ENCODE measurements at places on chromosomes 16 and 17.

DNA sequence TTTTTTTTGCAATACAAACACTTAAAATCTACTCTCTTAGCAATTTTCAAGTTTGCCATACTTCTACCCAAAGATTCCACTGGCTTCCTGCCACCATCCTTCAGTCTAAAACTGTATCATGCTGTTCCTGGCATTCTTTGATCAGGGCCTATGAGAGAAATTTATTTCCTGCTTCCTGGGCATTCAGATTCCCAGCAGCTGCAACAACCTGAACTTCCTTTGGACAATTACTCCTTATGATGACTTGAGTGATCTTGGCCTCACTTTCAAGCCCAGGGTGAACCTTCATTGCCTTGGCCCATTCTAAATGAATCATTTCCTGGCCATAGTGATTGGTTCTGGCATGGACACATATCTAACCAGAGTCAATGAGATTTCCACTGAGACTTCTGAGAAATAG, 18.0 kb upstream of the MON1B start:
- no peak for DNase-seq

- no peak for DNase-seq
Measured at GRCh38 chr16:66750279-66751052, 943 bp downstream of the DYNC1LI2 start.

GRCh38 chr16:49921791-49922456, 66.0 kb upstream of the ZNF423 start:
- peak; percentile 24 for DNase-seq

DNA sequence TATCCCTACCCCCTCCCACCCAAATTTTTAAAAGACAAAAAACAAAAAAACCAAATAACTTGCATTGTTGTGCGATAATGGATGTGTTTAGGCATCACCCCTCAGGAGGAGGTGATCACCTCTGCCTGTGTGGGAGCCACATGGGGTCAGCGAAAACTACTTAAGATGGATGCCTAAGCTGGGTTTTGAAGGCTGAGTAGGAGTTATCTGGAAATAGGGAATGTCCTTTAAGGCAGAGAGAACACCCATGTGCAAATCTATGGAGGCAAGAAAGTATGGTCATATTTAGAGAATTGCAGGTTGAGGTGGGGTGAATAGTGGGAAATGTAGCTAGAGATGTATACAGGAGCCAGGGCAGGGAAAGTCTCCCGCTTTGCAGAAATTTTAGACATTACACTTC, 5.6 kb upstream of the TACO1 start:
- no peak for DNase-seq

GRCh38 chr17:17874478-17874877, 37.7 kb upstream of the SREBF1 start:
- no peak for DNase-seq

- DNase-seq = no peak
Measured at GRCh38 chr17:60640503-60640902, 37.1 kb upstream of the BCAS3 start.

DNA sequence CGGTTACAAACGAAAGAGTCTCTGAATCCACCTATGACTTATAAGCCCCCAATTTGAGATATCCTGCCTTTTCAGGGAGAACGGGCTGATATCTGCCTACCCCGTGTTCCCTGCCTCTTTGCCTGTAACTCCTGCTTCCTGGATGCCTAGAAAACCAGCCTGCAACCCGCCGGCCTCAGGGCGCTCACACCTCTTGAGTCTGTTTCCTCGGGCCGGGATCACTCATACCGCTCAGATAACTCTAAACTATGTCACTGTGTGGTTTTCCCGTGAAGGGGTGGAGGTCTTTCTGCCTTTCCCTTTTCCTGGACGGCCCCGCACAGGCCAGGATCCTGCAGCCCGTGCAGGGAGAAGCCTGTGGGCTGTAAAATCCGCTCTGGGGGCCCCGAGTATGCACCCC, 10.4 kb downstream of the RPUSD1 start:
- no peak for DNase-seq

GRCh38 chr17:78515480-78515879, 61.7 kb downstream of the DNAH17 start:
- no peak for DNase-seq

DNA sequence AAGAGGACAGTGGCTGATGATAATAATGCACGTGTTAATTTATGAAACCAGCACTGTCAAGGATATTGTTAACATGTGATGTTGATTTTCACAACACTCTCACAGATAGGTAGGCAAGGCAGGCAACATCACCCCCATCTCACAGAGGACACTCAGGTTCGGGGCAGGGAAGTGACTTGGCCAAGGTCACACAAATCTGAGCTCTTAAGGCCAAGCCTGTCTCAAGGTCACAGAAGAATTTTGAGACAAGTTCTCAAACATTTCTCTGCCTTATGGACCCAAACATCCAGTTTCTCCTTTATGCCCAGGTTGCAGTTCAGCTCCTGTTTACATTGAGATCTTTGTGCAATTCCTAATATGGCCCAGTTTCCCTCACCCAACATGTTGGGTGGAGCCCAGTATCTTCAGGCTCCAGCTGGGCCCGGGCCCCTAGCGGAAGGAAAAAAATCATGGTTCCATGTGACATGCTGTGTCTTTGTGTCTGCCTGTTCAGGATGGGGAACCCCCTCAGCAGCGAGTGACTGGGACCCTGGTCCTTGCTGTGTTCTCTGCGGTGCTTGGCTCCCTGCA, 1.3 kb downstream of the SLC2A4 start:
- peak; percentile 22 for DNase-seq

DNA sequence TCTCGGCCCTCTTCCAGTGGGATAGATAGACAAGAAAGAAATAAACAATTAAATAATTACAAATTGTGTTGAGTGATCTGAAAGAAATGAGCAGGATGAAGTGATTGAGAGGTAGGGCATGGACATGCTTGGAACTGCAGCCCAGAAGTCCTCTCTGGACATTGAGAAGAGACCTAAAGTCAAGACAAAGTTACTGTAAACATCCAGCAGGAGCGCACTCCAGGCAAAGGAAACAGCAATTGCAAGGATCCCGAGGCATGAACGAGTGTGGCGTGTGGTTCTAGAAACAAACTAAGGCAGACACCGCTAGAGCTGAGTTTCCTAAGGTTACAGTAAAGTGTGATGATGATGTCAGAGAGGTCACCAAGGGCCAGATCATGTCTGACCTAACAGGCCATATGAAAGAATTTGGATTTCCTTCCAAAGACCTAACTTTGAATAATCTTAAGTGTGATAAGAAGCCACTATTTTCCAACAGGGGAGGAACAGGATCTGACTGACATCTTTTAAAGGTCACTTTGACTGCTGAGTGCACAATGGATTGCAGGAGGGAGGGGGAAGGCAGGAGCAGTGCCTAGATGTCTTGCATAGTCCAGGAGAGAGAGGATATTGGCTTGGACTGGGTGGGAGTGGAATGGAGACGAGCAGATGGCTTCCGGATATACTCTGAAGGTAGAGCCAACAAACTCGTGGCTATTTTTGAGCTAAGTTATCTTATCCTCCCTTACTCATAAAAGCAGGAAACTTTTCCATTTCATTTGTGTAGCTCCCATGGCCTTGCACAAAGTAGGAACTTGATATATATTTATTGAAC, 19.0 kb downstream of the ABCC12 start:
- DNase-seq = no peak

DNA sequence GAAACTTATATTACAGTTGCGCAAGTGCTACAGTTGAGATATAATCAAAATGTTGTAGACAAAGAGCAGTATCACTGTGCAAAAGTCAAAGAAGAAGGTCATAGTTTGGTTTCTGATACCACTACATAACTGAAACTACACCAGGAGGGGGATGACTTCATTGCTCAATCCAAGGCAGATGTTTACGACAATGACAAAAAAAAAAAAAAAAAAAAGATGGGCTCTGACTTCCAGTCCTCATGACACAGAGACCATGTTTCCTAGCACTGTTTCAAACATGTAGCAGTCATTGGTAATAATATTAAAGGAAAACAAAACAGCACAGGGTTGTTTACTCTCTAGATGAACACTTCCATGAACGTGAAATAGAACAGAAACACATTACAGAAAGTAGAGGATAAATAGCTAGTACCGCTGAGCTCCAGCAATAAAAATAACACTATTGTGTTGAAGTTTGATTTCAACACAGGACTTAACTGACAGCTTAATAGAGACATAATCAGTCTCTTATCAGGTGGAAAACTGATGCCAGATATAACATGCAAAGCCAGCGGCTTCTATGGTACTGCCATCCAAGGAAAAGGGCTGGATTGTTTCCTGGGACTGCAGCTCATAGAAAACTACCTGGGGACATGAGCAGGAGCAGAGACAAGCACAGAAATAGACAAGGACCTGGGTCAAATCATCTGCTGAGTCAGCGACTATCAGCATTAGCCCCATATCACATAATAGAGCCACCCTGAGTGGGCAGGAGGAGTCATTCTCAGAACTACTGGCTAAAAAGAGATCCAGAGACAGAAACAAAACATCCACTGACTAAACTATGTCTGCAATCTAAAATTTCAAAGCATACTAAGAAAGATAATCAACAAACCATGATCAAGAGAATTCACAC, 463.6 kb upstream of the SOX9 start:
- DNase-seq = no peak

DNA sequence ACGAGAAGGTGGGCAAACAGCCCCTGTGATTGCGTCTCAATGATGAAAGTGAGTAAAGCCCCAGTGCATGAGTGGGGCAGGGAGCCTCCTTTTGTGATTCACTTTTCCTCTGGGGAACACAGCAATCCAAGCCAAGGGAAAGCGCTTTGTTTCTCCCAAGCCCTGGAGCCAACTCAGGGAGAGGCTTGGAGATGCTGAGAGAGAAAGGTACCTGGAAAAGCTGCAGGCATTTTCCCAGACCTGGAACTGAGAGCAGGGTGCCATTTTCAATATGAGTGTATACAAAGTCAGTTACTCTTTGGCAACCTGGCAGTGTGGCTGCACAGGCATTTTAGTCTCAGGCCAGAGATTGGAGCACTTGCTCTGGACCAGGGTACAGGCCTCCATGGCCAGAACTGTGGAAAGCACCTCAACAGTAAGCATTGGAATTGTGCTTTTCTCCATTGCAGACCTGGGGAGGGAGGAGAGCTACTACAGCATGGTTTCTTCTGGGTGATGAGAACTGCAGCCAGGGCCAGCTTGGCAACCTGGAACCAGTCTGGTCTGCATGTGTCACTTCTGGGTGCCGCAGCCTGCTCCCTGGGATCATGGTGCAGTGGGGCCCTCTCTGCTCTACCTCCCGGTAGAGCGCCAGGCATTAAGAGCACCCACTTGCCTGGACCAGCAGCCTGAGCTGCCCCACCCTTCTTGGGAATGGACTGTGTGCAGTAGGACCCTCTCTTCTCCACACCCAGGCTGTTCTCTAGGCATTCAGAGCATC, 89.0 kb upstream of the CDH5 start:
- no peak for DNase-seq

- peak; percentile 95 for DNase-seq
Measured at GRCh38 chr17:78387977-78388941, 9.8 kb downstream of the PGS1 start.

- no peak for DNase-seq
Measured at GRCh38 chr17:76947309-76947708, 79.1 kb downstream of the MGAT5B start.

GRCh38 chr16:53085931-53086421, 31.2 kb downstream of the CHD9 start:
- DNase-seq = no peak

DNA sequence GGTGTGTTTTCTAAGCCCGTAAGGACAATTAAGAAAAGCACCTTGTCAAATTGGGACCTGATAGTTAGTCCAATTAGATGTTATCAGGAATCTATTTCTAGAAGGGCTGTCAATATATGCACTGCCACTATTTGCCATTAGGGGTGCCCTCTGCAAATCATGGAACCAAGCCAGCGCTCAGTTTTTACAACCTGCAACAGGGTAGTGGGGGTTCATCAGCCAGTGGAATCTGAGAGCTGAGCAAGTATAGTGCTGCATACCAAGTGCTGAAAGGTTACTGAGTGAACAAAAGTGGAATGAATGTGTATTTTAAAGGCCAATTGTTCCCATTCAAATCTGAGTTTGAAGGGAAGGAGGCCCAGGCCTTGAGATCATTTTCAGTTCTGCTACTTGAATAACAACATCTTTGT, 10.4 kb downstream of the PRR11 start:
- peak; percentile 25 for DNase-seq

DNA sequence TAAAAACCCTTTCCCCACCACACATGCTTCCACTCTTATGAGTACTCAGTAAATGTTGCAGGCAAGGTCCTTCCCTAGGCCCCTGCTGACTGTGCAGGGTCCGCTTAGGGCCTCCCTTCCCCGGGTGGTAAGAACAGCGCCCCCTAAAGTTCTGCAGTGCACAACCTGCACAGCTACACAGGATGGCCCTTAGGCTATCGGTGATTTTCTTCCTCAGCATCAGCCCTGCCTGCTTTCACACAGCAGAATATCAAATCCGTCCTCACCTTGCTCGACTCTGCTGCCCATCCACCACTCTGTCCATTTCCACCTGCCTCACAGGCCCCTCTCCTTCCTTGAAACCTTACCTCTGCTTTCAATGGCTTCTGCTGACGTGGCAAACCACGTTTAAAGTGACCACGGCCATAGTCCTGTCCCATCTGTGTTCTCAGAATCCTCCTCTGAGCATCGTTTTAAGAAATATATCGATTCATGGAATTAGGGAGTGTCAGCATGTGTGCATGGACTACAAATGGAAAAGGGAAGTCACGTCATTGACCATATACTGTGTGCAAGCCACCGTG, 51.4 kb upstream of the TMEM132E start:
- no peak for DNase-seq

DNA sequence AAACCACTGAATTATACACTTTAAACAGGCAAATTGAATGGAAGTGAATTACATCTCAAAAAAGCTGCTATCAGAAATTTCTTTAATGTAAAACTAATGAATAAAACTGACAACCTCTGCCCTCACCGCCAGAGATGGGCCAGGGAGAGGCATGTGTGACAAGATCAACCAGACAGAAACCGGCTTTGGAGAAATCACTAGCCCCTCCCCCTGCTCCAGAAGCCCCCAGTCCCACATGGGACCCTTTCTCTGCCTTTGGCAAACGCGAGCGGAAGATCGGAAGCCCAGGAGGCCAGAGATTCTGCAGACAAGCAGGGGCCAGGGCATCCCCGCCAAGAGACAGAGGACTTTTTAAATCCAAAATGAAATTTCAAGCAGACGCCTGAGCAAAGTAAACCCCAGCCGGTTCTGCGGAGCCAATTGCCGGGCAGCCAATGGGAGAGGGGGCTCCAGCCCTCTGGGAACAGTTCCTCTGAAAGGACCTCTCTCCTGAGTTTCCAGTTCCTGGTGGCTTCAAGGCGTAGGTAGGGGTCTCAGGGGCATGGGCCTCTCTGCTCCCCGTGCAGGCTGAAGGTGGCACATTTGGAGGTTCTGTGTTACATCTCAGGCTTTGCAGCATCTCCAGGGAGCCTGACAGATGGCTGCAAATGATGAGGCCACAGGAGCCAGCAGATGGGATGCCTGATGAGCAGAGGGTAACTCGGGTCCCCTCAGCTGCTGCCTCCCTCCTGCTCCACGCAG, 118.1 kb downstream of the GSG1L start:
- no peak for DNase-seq

Data from suppressor macrophage treated with lipopolysaccharide for 4 hours (primary cell).